Stimulated activated CD4-positive, alpha-beta T cell treated with anti-CD3 and anti-CD28 coated beads, Interleukin-2, amount 100 ng/mL, for 24 hours (primary cell): ENCODE measurements at places on chromosomes 7 and 10.

DNA sequence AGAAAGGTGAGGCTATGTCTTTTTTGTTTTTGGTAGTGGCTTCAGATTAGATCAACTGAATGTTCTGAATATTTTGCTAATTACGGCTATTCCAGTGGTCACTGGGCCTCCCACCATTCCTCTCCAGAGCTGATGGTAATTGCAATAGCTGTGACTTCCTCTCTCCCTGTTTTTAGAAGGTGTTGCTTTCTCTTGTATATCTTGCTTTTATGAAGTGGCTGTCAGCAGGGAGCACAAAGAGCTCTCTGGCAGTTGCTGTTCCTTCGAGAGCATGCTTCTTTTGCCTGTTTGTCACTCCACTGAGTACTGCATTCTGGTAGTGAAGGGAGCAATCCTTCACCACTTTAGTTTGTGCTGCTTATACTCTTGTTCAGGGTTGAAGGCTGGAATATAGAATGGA lies 133.3 kb downstream of the EXOC4 start:
- no peak for DNase-seq

DNA sequence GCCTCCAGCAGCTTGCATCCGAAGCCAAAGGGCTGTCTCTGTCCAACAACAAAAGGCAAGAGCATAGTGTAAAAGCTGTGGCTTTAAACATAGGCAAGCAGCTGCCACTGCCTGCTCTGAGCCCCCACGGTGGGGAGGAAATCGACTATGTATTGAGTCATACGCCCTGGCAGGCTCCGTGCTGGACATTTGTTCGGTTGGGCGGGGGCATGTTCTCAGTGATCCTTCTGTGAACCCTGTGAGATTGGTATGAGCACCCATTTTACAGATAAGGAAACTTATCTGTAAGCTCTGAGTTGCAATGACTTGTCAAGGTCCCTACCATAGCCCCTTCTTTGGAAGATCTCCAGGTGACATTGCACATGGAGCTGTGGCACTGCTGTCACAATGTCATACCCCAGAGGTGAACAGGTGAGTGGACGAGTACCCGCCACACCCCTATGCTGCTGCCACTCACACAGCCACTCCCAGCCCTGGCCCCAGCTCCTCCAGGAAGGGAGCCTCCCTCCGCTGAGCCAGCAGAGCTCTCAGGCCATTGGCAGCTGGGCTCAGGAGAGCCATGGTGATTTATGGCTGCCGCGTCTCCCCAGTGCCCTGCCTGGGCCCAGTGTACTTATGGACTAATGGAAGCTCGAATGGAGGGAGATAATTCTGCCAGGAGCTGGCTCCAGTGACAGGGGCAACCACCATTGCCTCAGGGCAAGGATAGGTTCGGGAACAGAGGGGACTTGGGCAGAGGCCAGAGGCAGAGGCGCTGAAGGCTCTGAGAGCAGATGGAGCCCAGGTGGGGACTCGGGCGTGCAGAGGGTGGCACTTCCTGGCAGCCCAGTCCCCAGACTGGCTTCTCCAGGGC lies 43.7 kb downstream of the UNC5B start:
- no peak for DNase-seq

- DNase-seq, result peak; percentile 58
Measured at GRCh38 chr10:69335063-69335587, 56.8 kb downstream of the HK1 start.

GRCh38 chr7:82527851-82528250 lies 84.3 kb upstream of the CACNA2D1 start:
- DNase-seq, result no peak

GRCh38 chr7:157841773-157842370 lies 505.1 kb downstream of the DNAJB6 start:
- DNase-seq, result no peak

DNA sequence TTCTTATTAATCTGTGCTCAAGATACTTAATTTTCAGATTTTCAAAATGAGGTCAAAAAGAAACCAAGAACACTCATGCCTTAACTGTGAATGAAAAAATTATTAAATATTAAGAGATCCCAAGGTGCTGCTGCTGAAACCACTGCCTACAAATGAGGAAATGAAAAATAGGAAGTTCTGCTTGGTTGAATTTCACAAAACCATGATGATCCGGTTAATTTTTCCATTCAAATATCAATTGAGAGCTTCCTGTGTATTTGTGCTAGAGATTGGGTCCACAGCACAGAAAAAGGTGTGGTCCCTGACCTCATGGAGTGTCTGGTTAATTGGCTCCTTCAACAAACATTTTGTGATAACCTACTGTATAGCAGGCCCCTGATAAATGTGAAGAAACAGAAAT lies 132.7 kb upstream of the YAE1 start:
- no peak for DNase-seq

- no peak for DNase-seq
Measured at GRCh38 chr7:21146642-21147423, 281.1 kb upstream of the SP4 start.

- no peak for DNase-seq
Measured at GRCh38 chr7:111527545-111527944, 34.7 kb downstream of the IMMP2L start.

GRCh38 chr7:121032645-121033460 lies 44.3 kb downstream of the CPED1 start:
- no peak for DNase-seq

- DNase-seq, result no peak
Measured at GRCh38 chr10:99689461-99689860, 30.2 kb downstream of the ENTPD7 start.

DNA sequence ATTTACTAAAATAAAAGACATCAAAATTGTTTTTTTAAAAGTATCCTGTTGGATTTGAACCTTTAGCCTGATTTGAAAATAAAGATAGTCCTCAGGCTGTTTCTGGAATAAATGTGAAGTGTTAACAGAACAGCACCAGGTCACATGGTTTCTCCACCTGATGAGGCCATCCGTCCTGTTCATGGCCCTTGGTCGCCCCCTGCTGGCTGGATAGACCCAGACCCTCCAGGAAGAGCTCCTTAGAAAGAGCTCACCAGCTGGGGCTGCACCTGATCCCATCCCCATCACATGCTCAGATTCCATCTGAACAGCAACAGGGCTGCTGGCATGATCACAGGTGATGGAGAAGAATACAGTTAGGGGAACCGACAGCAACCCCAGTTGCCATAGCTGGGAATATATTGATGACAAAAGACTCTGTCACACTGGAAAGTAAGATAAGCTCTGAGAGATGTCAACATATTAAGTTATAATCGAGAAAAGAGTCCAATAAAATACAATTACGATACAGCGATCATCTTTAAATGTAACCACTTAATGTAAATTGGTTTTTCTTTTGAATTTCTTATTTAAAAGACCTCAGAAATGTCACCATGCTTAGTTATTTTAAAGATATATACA lies 4.8 kb downstream of the OR2A14 start:
- peak; percentile 96 for DNase-seq

DNA sequence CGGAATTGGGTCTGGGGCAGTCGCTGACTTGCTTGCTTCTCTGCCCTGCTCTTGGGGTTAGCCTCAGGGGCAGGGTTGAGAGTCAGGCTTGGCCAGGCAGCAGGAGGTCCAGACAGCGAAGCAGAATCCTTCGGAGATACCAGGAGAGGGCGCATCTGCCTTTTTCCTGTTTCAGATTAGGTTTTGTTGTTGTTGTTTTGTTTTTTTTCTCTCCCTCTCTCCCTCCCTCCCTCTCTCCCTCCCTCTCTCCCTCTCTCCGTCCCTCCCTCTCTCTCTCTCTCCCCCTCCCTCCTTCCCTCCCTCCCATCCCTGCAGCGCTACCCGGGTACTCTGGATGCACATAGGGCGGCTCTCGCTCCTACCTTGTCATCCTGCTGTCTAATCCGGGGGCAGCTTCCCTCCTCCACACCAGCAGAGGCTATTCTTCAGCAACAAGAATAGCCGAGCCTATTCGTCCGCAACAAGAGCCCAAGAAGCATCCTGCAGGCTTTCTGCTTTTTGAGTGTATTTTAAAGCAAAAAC lies 758 bp upstream of the OPTN start:
- DNase-seq, result peak; percentile 54

DNA sequence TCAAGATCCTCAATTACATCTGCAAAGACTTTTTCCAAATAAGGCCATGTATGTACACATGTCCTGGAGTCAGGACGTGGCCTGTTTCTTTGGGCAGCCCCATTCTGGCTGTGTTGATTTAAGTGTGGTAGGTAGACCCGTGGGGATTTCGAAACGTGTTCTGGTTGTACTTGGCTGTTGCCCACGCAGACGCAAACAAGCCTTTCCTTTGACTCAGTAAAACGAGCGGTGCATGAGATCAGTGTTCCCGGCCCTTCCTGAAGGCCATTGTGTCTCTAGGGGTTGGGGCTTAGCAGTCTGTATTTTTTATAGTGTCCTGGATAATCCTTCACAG lies 64.8 kb upstream of the DNAJB6 start:
- DNase-seq, result no peak

GRCh38 chr10:11898372-11899066 lies 75.4 kb downstream of the PROSER2 start:
- no peak for DNase-seq

DNA sequence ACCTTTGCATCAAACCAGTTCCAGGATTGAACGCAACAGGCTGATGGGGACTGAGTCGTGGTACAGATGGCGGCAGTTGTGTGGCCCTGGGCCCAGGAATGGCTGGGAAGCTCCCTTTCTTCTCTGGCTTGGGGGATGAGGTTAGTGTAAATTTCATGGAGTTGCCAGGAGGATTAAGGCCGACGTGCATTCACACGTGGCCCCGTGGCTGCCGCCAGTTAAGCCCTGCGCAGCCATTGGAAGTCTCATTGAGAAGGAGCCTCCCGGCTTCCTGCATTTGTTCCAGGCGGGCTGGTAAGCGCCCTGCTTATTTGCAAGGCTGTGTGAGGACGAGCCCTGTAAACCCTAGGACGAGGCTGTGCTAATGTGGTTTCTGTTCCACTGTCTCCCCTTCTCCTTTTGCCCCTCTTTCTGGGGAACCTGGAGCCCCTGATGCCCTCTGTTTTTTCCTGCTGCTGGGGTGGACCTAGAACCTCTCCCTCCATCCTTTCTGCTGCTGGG lies 174.7 kb upstream of the TNRC18 start:
- DNase-seq, result no peak

DNA sequence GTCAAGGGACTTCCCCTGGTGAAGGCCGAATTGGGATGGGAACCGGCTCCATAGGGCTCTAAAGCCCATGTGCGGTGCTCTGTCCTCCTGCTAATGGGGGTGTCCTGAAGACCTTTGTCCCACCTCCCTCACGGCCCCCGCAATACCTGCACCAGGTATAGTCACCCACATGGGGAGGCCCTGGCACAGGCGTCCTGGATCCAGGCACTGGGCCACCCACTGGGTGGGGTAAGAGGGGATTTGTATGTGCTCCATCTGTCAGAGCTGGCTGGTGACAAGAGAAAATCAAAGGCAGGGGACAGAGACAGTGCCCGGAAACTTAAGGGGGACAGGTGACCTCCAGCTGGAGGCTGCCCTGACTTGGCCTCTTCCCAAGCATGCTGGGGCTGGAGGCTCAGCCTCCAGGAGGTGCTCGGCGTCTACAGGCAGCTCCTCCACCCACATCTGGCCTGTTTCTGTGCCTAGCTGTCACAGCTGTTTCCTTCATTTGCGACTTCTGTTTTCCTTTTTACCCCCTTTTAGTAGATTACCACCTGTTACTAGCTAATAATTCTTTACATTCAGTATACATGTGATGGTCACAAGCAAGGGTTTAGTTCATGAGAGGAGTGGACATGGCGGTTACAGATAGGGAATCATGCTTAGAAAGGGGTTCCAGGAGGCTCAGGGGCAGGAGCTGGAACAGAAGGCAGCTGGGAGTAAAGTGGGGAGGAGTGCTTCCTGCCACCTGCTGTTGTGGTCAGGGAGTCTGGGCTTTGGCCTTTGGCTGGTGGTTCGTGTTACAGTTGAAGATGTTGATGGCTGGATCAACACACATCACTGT lies 2.3 kb upstream of the CUZD1 start:
- DNase-seq, result no peak

DNA sequence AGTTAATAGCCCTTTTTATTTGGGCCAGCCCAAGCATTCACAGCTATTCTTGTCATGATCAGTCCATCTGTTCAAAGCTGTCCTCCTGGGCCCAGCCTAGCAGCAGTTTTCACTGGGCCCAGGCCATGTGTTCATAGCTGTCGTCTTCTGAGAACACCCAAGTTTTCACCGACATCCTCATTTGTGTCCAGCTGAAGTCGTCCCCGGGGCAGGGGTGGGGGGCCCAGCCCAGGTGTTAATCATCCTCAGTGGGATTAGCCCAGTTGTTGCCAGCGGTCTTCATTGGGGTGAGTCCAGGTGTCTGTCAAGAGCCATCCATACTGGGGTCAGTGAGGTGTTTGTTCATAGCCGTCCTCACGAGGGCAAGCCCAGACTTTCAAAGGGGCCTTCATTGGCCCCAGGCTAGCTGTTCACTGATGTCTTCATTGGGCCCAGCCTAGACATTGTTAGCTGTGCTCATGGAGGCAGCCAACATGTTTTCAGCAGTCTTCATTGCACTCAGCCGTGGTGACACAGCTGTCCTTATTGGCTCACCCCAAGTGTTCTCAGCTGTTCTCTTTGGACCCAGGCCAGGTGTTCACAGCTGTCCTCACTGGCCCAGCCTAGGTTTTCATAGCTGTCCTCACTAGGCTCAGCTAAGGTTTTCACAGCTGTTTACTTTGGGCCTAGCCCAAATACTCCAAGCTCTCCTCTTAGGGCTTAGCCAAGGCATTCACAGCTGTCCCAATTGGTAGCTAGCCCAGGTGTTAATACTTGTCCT lies 10.0 kb downstream of the FRG2B start:
- DNase-seq, result no peak

DNA sequence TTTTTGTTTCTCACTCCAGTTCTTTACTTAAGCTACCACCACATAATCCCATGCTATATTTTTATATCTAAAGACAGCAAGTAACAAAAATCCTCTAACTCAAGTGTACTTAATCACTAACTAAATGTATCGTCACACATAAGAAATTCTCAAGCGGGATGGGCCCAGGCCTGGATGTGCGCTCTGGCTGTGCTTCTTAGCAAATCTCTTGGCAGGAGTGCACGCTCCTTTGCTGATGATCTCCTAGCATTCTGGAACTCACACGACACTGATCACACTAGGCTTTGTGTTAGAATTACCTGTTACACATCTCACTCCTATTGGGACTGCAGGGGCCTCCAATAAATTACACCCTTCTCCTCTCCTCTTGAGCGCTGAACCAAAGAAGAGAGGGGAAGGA lies 46.7 kb upstream of the CALD1 start:
- DNase-seq, result no peak

GRCh38 chr7:142711196-142711595 lies 38.1 kb upstream of the PRSS1 start:
- DNase-seq, result no peak

GRCh38 chr10:1050145-1050544 lies 1.2 kb upstream of the IDI1 start:
- no peak for DNase-seq
